ENCODE measurements at places on chromosomes 11 and 22. TPM values are rescaled to one million over a fixed set of nuclear protein-coding genes. Genes with fewer than 3 reads are reported as not detected.

CNIH2 gene
- 2.4 TPM for total RNA-seq

VWA5A gene
- total RNA-seq, result 2.3 TPM

LYVE1 gene
- not detected for total RNA-seq

SLC16A8 gene
- total RNA-seq, result 0.10 TPM

Data from activated CD8-positive, alpha-beta memory T cell treated with anti-CD3 and anti-CD28 coated beads for 36 hours (primary cell).